Activated T-helper 17 cell treated with anti-CD3 and anti-CD28 coated beads, Interleukin-2, amount 50 U/mL, for 72 hours (primary cell): ENCODE measurements at places on chromosomes 3 and 15. TPM values are rescaled to one million over a fixed set of nuclear protein-coding genes. Genes with fewer than 3 reads are reported as not detected.

REC114 gene
- total RNA-seq, result not detected

SCAANT1 gene
- total RNA-seq, result not detected

GOLGA6B gene
- 0.13 TPM for total RNA-seq

IDH2 gene
- 75.6 TPM for total RNA-seq

LYZL4 gene
- total RNA-seq, result not detected

ESYT3 gene
- 0.09 TPM for total RNA-seq

C3orf20 gene
- 0.45 TPM for total RNA-seq

ABHD17C gene
- total RNA-seq, result 6.2 TPM

ST8SIA2 gene
- total RNA-seq, result not detected

ZNF445 gene
- 12.1 TPM for total RNA-seq

GRCh38 chr15:37375519-37375918 is 275.2 kb upstream of the MEIS2 start:
- no peak for ATAC-seq

- no peak for ATAC-seq
Observed at GRCh38 chr15:96586901-96587300, 256.4 kb downstream of the NR2F2 start.

DNA sequence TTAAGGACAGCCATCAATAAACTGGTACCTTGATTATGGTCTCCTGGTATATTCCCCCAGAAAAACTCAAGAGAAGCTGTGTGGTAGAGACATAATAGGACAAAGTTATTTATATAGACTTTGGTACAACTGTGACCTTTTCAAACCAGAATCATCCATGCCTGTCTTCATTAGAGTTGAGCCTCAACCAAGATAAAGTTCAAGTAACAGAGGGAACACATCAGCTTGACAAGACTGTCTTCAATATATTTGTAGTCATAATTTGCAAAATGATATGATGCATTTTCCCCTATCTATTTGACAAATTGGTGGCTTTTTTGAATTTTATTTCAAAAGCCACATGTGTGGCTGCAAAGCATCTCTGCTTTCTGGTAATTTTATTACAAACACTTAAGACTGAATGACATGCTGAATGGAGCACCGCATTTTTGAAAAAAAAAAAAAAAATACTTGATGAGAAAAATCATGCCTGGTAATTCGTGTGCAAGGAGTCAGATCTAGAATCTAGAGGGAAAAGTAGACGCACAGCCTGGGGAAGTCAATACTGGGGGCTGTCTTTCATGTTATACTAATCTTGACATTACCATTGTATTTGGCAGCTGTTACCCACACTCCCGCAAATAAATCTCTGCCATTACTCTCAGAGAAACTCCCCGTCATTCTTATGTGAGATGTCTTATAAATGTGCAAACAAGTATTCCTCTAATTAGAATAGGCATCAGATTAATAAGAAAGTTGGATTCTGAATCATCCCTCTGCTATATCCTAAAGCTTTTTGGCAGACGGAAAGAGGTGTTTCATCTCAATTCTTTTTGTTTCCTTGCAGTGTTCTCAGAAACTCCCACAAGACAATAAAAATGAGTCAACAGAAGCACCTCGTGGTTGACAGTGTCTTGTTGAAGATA is 554.8 kb upstream of the CBLB start:
- peak; percentile 62 for ATAC-seq

DNA sequence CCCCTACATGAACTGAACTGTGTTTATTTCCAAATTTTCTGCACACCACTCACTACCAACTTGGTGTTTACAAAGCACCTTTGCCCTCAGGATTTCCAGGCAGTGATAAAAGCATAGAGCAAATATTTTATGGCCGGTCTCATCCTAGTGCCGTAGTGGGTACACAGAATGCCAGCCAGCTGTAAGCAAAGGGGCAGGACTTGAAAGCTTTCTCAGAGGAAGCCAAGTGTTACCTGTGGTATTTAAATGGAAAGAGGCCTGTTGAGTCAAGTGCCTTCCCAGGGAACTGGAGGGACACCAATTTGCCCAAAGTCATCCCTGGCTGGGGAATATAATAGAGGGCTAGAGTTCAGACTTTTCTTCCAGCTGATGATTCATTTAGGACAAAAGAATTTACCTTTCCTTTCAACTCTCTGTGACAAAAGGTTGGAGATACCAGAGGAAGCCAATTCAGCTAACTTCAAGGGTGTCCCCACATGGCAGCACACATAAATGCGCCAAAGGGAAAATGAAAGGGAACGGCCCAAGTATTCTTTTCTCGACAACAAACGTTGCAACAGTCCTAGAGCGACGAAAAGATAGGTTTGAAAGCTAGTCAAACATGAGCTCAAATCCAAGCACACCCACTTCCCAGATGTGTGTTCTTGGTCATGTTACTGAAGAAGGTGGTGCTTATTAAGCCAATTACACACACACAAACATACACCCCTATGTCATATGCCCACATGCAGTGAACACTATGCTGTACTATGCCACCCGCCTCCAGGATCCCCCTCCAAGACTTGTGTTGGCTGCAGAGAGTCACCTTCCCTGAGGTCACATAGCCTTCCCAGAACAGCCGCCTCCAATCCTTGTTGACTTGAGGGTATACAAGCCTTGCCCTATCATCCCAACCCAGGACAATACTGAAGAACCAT is 27.7 kb downstream of the MAGI1 start:
- no peak for ATAC-seq

DNA sequence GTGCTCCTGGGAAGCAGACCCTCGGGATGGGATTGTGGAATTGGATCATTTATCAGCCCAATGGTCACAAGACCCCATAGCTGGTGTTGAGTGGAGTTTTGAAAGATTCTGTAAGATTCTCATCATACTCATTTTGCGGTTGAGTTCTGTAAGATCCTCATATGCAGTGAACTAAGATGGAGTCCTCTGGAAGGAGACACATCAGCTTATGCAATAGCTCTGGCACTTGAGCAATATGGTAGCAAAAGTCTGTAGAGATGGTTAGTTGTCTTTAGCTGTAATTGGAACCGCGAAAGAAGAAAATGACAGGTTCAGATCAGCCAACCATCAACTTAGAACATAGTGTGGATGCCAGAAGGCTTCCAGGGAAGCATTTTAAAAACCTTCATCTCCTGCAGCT is 184.5 kb upstream of the TSC22D2 start:
- ATAC-seq, result no peak

DNA sequence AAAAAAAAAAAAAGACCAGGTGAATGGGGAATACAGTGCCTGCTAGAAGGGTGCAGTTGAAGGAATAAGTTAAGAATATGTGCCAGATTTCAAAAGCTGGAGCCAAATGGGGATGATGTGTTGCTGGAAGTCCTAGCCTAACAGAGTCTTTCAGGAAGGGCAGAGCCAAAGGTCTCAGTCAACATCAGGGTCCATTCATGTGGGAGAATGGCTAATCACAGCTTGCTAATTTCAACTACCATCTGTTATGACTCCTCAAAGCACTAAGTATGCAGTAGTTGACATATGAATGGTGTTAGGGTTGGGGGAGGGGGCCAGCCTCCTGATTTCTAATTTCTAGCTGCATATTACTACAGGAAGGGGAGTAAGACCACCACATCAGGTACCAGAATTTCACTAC is 4.4 kb downstream of the ZBTB38 start:
- ATAC-seq, result no peak

DNA sequence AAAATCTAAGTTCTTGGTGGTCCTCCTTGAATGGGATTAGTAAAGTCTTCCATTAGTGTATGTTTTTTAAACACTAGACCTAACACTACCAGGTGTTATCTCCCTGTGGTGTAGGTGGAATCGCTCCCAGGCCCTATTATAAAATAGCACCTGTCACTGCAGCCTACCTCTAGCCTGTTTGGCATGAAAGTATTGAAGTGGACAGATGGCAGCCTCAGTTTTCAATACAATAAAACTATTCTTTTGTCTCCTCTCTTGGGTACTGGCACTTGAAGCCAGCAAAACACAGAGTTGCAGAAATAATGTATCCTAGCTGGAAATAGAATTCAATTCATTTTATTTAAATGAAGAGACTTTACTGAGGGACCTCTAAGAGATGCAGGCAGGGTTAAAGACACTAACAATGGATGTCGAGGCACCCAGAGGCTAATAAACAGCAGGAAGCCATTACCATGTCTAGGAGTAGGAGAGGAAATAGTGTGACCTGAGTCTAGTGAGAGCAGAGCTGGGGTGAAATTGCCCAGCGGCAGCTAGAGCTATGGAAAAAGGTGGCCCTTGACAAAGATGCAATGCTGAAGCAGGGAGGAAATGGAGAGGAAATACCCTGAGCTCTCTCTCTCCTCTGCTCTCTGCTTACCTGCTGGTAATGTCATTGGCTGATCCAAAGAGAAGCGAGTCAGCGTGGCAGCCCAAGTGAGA is 49.1 kb upstream of the TMEM158 start:
- ATAC-seq, result no peak

- ATAC-seq, result no peak
Observed at GRCh38 chr3:100069472-100069871, 44.8 kb downstream of the FILIP1L start.

- no peak for ATAC-seq
Observed at GRCh38 chr3:15273227-15273626, 59.2 kb downstream of the SH3BP5 start.

DNA sequence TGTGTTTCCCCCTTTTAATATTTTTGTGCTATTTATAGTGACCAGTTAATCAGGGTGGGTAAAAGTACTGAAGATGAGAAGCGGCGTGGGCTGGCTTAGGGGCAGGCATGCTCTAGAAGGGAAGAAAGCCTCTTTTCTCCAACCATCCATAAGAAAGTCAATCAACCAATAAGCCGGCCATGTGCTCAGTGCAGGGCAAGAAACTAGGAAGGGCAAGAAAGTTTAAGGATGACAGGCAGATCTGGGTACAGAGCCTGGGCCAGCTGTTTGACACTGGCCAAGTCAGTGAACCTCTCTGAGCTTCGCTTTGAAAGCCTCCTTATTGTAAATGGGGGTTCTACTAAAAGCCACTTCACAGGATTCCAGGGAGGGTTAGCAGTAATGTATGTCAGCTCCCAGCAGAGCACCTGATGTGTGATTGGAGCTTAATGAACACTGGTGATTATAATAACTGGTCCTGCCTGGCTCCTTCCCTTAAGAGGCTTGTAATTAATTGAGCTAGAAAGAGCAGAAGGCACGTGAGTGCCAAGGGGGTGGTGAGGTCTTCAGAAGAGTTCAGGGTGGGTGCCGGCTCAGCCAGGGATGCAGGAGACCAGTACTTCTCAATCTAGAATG is 5.7 kb upstream of the CHRNA3 start:
- no peak for ATAC-seq

DNA sequence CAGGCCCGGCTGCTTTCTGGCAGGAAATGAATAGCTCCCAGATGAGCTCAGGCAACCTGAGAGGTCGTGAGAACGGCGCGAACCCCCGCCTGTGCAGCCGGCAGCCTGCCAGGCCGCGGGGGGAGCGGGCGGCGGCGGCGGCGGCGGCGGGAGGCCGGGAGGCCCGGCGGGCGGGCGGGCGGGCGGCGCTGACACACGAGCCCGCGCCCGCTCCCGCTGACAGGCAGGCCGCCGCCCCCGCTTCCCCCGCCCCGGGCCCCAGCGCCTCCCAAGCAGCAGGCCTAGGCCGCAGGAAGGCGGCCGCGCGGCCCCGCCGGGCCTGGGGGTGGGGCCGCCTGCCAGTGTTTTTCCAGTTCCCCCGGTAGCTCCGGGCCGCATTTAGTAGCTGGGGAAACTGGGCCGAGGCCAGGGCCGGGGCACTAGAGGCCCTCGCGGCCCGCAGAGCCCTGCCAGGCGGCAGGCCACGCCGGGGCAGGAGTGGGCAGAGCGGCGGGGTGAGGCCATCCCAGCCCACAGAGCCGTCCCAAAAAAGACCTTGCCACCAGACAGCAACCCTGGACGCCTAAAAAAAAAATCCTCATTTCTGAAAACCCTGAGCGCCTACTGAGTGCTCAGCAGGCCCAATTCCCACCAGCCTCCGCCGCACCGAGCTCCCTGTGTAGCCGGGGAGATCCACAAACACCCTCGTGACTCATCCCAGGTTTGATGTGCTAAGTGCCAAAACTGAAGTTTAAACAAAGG is 5.6 kb downstream of the HES1 start:
- peak; percentile 75 for ATAC-seq

GRCh38 chr15:48748535-48748934 is 62.3 kb downstream of the CEP152 start:
- ATAC-seq, result no peak

DNA sequence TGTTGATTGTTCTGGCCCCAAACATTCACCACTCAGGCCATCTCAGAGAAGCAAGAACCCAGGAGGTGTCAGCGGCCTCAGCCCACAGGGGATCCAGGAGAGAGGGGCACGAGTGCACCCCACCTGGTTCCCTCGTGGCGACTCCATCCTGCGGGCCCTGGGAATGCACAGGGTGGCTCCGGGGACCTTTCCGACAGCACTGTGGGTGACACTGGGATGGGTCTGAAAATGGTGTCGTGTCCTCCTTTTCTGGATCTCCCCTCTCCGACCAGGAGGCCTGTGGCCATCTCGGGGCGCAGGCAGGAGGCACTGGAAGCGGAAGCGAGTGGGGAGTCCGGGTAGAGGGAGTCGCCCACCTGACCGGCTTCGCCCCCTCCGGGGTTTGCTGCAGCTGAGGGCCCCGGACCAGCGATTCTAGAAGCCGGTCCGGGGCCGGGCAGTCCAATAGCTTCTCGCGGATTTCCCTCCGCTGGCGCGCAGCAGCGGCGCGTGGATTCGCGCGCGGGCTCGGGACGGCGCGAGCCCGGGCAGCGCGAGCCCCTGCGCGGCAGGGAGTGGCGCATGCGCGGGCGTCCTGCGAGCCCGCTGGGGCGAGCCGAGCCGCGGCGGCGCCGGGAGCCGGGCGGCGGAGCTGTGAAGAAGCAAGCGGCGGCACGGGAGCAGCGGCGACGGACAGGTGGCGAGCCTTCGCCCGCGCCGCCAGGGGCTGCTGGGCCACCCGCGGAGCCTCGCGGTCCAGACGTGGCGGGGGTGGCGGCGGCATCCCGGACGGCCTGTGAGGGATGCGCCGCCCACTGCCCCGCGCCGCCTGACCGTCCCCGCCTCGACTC is at the start of gene DOCK3:
Gene DOCK3, plus strand, starts transcription at position 579 of the 830 bp plus-strand sequence. CDS start 337 bp downstream, outside the sequence.
- ATAC-seq, result peak; percentile 89

- peak; percentile 60 for ATAC-seq
Observed at GRCh38 chr15:75578173-75578947, 755 bp downstream of the PTPN9 start.

- no peak for ATAC-seq
Observed at GRCh38 chr3:59836531-59836930, 786.7 kb upstream of the CFAP20DC start.

GRCh38 chr3:31132132-31132769 is 237.8 kb upstream of the GADL1 start:
- peak; percentile 74 for ATAC-seq

DNA sequence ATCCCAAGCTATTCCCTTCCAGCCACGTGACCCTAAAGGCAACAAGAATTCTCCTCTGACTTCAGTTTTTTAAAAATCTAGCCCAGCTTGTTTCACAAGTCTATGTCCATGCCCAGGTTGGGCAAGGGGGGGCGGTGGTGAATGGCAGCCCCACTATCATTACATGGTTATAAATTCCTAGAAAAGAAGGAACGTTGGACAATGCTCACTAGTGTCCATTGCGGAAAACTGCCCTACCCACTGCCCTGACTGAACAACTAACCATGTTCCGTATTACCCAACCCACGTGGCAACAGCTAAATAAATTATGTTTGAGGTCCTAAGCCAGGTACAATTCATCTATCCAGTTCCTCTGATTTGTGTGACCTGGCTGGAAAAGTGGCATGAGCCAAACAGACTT is 8.7 kb upstream of the TAFA4 start:
- ATAC-seq, result no peak
